ENCODE measurements at places on chromosomes 1 and 21. TPM values are rescaled to one million over a fixed set of nuclear protein-coding genes. Genes with fewer than 3 reads are reported as not detected.

TMEM81 gene
- 2.4 TPM for total RNA-seq

G0S2 gene
- total RNA-seq, result 28.6 TPM

NMNAT2 gene
- 0.59 TPM for total RNA-seq

LRRC38 gene
- not detected for total RNA-seq

ZNF683 gene
- total RNA-seq, result not detected

VWA5B1 gene
- total RNA-seq, result not detected

AIDA gene
- 70.7 TPM for total RNA-seq

C2CD4D gene
- 0.17 TPM for total RNA-seq

AMPD1 gene
- total RNA-seq, result not detected

SLC6A17 gene
- 0.21 TPM for total RNA-seq

INKA2 gene
- total RNA-seq, result 8.9 TPM
